ENCODE measurements at places on chromosomes 7 and 10.

GRCh38 chr10:101830322-101831168 lies 12.3 kb upstream of the OGA start:
- peak; percentile 90 for DNase-seq

- DNase-seq, result no peak
Observed at GRCh38 chr10:95279042-95279820, 11.6 kb downstream of the PDLIM1 start.

DNA sequence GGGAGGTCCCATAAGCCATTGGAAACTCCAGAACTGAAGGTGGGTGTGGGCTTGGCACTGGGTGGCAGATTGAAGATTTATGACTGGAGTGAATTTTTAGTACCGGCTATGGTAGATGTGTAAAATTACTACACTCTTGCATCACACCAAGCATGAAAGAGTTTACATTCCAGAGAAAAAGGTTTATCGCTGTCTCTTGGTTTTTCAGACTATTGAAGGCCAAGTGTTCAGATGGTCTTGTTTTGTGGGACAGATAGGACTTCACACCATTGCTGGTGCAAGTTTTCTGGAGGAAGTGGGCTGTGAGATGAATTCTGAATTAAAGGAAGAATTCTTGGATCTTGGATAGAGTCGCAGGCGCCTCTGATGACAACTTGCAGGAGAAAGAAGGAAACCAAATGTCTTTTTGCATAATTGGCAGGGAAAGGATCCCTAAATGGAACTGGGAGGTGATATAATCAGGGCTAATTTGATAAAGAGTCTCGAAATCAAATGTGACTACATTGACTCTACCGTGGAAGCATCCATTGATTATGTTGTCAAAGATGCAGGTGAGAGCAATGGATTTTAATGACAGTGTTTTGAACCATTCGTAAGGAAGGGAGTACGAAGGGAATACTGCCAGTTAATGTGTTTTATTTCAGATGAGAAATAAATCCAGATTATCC lies 14.2 kb upstream of the NMT2 start:
- no peak for DNase-seq

DNA sequence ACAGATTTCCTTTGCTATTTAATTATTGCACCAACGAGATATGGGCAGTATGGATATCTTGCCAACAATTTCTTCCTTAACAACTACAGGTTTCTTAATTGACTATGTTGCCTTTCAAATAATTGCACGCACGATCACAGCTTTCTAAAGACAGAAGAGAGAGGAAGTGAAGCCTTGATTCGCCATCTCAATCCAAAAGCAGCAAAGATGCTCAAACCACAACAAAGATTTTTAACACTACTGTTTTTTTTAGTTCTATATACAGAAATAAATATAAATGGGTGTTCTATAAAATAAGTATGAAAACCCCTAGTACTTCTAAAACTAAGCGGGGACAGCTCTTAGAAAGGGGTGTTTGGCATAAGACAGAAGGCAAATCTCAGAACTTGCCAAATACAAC lies 251.3 kb downstream of the SFMBT2 start:
- DNase-seq, result no peak

DNA sequence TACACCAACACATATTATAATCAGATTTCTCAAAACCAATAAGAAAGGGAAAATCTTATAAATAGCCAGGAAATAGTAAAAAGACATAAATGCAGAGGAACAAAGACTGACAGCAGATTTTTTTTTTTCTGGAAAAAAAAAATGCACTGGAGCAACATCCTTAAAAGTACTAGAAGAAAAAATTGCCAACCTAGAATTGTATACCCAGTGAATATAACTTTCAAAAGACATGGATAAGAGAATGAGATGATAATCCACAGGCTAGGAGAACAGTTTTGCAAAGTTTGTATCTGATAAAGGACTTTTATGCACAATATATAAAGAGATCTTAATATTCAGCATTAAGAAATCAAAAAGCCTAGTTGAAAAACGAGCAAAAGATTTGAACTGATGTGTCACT lies 554.0 kb downstream of the AUTS2 start:
- DNase-seq, result no peak
